ENCODE measurements at places on chromosomes 11 and 22.

DNA sequence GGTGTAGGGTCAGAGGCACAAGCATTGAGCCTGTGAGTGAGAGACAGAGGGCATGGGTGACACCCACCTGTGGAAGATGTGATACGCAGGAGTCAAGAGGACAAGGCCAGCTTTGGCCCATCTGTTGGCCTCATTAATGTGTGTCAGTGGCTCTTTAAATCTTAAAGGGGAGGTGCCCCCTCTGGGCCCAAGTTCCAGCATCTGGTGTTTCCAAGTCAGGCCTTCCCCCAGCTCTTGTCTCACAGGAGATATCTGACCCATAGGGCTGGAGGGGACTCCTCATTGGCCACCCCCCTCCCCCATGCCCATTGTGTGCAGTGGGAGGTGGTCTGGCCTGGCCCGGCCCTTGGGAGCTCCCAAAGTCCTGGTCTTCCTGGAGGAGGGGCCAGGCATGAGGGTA lies 8.9 kb downstream of the KCNK7 start:
- DNase-seq: no peak

- DNase-seq: no peak
These were observed 36.9 kb upstream of the MAPK1 start for GRCh38 chr22:21904250-21904789.

GRCh38 chr11:69452206-69452987 lies 29.1 kb upstream of the LINC01488 start:
- no peak for DNase-seq

- no peak for DNase-seq
These were observed 11.5 kb downstream of the CCDC117 start for GRCh38 chr22:28783786-28784671.

- DNase-seq: no peak
These were observed 258.1 kb downstream of the C11orf87 start for GRCh38 chr11:109680127-109680526.

DNA sequence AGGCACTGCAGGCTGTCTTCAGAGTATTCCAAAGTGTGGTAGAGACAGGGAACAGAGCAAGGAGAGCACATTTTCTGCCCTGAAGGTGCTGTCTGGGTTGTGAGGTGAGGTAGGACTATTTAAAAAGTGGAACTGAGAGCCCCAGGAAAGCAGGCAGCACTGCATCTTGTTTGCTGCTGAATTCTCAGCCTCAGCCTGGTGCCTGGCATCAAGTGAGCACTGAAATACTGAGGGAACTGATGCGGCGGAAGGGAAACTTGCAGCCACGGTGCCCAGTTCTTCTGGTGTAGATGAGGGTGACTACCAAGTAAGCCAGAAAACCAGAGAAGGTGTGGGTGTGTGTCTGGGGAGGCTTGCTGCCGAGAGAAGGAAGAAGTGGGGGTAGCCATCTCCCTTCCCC lies 59.5 kb downstream of the TNRC6B start:
- no peak for DNase-seq

GRCh38 chr22:31218565-31219262 lies 6.6 kb downstream of the LIMK2 start:
- DNase-seq: no peak

- DNase-seq: no peak
These were observed 1.1 kb upstream of the SHISA8 start for GRCh38 chr22:41915786-41916493.

- DNase-seq: no peak
These were observed 7.1 kb upstream of the TPST2 start for GRCh38 chr22:26597026-26597425.

DNA sequence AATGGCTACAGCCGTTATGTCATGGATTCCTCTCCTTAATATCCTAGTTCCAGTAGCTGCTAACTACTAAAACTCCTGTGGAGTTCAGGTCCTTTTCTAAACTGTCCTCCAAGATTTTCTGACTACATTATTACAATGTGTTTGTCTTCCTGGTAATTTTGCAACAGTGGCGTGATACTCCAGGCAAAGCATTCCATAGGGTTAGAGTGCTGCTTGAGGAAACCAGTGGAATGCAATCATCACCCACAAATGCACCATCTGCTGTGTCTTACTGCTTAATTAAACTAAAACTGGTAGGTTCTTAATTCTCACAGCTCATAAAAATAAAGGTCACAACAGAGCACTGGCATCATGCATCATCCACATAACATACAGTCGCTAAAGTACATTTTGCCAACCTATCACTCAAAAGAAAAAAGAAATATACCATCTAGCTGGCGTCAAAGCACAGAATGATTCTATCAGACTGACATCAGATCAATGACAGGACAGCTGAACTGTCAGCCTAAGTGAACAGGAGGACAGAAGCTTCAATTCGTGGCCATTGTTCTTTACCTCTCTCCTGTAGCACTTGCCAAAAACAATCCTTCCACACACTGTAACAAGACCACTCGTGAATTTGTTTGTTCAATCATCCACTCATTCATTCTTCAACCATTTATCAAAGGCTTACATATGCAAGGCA lies 182.5 kb downstream of the CADM1 start:
- DNase-seq: no peak

GRCh38 chr22:47100646-47101200 lies 338.3 kb downstream of the TBC1D22A start:
- DNase-seq: no peak

GRCh38 chr11:66912361-66912760 lies 45.8 kb downstream of the PC start:
- DNase-seq: no peak

DNA sequence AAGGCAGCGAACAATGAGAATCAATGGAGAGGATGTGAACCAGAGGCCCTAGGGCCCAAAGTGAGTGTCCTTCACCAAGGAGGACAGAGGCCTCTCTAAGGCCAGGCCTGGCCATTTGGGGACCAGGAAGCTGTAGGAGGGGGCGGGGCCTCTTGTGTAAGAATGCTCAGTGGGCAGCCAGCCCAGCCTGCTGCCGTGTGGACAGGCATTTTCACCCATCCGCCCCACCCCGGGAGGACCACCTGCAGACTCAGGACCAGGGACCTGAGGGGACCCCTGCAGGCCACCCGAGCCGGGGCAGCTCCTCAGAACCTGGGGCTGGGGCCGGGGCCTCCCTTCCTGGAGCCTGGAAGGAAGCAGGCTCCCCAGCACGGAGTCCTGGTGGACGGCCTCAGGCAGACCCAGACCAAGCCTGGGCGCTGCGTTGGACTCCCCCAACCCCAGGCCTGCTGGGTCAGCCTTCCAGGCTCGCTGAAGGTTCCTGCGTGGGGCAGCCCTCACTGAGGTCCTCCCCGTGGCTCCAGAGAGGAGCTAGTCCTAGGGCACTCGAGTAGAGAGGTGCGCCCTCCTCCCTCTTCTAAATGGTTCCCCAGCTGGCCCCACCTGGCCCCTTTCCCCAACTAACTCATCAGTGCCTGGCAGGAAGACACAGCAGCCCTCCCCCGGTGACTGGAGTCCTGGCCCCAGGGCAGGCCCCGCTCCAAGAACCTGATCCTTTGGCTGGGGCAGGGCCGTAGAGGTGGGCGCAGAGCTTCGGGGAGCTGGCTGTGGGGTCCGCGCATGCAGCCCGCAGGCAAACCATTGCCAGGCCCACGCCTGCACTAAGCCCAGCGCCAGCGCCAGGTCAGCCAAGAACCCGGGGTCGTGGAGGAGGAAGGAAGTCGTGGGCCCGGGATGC lies 1.5 kb upstream of the TRABD start:
- peak; percentile 57 for DNase-seq

DNA sequence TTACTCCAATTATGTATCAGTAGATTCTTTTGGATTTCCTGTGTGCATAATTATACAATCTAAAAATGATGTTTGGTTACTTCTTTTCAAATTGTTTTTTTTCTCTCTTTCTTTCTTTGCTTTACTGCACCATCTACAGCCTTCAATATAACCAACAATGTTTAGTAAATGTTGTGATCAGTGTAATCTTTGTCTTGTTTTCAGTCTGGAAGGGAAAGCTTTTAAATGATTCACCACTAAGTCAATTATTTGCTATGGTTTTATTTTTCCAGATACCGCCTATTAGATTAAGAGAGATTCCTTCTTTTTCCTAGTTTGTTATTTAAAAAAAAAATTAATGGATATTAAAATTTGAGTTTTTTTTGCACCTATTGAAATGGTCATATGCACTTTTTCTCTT lies 29.8 kb upstream of the ABTB2 start:
- DNase-seq: no peak

GRCh38 chr11:118401880-118402590 lies 629 bp downstream of the ATP5MG start:
- no peak for DNase-seq

GRCh38 chr11:95502522-95502921 lies 271.5 kb upstream of the SESN3 start:
- DNase-seq: no peak

DNA sequence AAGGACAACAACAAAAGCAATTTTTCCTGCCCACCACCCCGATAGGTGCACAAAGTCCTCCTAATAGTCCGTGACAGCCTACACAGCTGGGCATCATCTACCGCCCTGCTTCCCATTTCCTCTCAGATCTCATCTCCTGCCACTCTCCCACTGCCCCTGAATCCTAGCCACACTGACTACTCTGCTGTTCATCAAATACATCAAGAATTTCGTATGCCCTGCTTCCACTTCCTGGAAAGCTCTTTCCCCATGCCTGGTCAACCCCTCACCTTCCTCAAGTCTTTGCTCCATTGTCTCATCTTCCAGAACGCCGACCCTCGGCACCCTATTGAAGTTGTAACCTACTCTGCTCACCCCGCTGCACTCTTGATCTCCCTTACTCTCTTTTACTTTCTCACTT lies 320.1 kb downstream of the OPCML start:
- no peak for DNase-seq

DNA sequence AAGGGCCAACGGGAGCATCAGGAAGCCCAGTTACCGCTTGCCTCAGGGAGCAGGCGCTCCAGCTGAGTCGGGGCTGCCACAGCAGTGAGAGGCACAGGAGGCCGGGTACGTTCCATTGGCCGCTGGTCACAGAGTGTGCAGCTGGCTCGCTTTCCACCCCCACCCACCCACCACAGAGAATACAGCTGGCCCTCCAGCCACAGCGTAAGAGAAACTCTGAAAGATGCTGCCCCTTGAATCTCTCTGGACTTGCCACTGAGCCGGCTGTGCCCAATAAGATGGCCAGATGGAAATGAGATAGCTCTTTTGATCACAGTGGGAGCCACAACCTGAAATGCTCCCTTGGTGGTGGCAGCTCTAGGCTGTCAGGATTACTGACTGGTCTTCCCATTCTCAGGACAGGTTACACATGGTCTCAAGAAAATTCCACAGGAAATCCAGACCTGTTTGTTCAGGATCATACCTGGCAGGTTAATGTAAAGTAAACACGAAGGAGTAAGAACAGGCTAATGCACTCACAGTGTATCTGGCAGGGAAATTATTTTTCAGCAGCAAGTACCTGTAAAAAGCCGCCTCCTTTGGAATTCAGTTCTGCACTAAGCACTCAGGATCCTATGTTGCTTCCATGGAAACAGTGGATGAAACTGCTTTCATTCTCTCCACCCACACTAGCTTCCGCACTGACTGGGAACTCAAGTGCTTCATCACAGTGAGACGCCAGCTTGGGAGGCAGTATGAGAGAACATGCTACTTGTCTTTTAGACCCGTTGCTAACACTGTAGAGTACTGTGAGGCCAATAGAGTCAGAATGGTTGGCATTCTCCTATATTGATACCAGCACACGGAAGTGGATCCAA lies 16.5 kb downstream of the SIAE start:
- DNase-seq: peak; percentile 26

GRCh38 chr22:19398206-19398605 lies 33.3 kb downstream of the HIRA start:
- no peak for DNase-seq

- no peak for DNase-seq
These were observed 5.3 kb downstream of the LZTR1 start for GRCh38 chr22:20987375-20987774.

DNA sequence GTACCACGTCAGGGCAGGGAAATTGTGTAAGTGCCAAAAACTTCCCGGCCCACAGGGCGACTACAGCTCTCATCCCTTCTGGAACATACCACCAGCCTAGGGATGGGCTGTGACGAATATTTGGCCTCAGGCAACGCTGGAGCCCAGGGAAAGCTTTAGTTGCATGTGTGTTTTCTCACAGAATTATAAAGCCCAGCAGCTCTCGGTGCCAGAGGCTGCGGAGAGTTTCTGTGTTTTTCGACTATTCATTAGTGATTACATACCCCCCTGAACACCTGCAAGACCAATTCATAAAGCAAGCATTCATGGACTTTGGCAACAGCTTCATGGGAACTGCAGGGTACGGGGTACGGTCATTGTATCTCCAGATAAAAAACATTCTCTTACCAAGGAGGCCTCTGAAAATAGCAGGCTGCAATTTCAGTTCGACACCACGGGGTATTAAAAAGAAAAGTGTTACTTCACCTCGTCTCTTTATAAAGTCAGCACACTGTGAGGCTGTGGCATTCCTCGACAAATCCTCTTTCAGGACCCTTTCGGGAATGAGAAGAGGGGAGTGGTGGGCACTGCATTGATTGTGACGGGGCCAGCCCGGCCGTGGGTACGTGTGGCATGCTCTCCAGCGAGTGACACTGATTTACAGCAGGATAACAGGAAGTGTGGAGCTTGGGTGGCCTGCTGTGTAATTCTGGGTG lies 243.6 kb upstream of the SORL1-AS1 start:
- peak; percentile 30 for DNase-seq

- no peak for DNase-seq
These were observed 9.0 kb upstream of the HIKESHI start for GRCh38 chr11:86292912-86293616.

- no peak for DNase-seq
These were observed 8.9 kb downstream of the MRTFA start for GRCh38 chr22:40627612-40628011.

DNA sequence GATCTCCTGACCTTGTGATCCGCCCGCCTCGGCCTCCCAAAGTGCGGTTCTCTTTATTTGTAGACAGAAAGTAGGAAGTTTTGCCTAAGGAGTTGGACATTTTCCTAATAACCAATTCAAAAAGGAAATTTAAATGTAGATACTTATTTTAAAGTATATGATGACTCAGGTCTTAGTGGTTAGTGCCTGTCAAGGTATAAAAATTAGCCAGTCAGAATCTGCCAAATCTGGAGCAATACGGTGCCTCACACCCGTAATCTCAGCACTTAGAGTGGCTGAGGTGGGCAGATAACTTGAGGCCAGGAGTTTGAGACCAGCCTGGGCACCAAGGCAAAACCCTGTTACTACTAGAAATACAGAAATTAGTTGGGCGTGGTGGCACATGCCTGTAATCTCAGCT lies 86.7 kb upstream of the RASSF10 start:
- DNase-seq: no peak

DNA sequence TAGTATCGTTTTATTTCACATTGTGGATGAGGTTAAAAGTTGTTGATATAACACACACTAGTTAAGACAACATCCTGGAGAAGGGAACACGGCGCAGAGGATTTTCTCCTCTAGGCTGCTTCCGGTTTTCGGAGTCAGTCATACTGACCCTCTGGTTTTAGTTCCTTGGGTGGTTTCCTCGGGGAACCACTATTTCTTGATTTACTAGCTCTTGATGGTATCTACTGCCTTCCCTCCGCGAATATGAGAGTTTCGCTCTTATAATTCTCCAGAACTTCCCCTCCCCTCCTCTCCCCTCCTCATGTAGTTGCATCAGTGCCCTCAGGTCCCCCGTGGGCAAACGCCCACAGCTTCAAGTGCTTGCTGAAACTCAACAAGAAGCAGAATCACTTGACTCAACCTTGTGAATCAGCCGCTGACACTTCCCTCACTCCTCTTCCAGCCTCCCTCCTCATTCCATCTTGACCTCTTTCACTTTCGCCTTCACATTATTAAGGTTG lies 15.9 kb upstream of the APOBEC3A start:
- no peak for DNase-seq
